Ovary (tissue), 10 donors: ENCODE measurements at places on chromosomes 7 and 10. TPM values are rescaled to one million over a fixed set of nuclear protein-coding genes. Genes with fewer than 3 reads are reported as not detected.

- peaks cover 7% of the 10 kb centered on the region for H3K4me1 ChIP-seq
- no peak for DNase-seq
- no peak overlapping the region for H3K4me3 ChIP-seq
- no peaks in the 10 kb centered on the region for H3K27me3 ChIP-seq
- no peaks in the 10 kb centered on the region for H3K36me3 ChIP-seq
- H3K27ac ChIP-seq, result no peak overlapping the region
Observed at GRCh38 chr7:106426803-106427202, 142.0 kb upstream of the NAMPT start.

GRCh38 chr7:92137557-92137956 lies 3.3 kb upstream of the CYP51A1 start:
- no peak for DNase-seq
- no peak overlapping the region for H3K4me3 ChIP-seq

Gene MYO3A
- polyA plus RNA-seq, result 0.15 TPM

DNA sequence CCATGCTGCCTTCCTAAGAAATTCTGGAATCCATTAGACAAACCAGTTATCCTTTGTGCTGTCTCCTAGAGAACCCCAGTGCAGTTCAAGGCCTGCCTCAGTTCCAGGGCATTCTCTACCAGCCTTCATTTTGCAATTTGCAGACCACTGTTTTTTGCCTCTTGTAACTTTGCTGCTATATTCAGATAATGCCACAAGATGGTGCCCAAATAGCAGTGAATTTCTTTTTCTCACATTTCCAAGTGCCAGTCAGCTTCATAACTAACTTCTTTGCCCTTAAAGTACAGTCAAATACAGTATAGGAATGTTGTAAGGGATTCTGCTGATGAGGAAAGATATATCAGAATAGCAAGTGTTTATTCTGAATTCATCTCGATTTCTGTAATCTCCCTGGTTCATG lies 25.2 kb downstream of the LOXL4 start:
- H3K4me1 ChIP-seq, result no peaks in the 10 kb centered on the region
- no peaks in the 10 kb centered on the region for H3K27me3 ChIP-seq
- DNase-seq, result no peak
- H3K36me3 ChIP-seq, result no peaks in the 10 kb centered on the region

GRCh38 chr7:44288381-44288685 lies 37.1 kb downstream of the CAMK2B start:
- no peak overlapping the region for H3K4me3 ChIP-seq
- H3K36me3 ChIP-seq, result no peaks in the 10 kb centered on the region
- H3K4me1 ChIP-seq, result peaks cover 16% of the 10 kb centered on the region
- DNase-seq, result no peak
- no peaks in the 10 kb centered on the region for H3K27me3 ChIP-seq
- H3K27ac ChIP-seq, result no peak overlapping the region

Gene ANKRD22
- not detected for polyA plus RNA-seq

Gene LCOR
- polyA plus RNA-seq, result 4.0 TPM
